ENCODE measurements at places on chromosomes 7 and 10.

DNA sequence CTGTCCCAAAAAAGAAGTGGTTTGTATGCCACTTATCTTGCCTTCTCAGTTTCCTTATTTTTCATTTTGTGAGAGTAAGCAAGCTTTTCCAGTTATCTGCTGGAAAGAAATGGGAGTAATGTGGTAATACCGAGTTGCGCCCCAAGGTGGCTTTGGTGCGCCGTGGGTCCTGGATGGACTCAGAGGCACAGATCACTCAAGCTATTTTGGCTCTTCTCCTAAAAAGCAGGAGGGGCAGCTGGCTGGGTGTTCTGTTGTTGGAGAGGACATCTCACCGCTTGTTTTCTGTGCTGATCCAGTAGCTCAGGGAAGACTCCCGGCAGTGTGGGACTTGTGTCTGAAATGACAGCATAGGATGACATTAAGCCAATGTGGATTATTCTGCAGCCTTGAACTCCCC lies 16.4 kb downstream of the PRKRIP1 start:
- no peaks in the 10 kb centered on the region for H3K27me3 ChIP-seq
- H3K27ac ChIP-seq: no peak overlapping the region
- H3K4me3 ChIP-seq: no peak overlapping the region
- DNase-seq: no peak
- H3K4me1 ChIP-seq: no peaks in the 10 kb centered on the region
- peaks cover 45% of the 10 kb centered on the region for H3K36me3 ChIP-seq

DNA sequence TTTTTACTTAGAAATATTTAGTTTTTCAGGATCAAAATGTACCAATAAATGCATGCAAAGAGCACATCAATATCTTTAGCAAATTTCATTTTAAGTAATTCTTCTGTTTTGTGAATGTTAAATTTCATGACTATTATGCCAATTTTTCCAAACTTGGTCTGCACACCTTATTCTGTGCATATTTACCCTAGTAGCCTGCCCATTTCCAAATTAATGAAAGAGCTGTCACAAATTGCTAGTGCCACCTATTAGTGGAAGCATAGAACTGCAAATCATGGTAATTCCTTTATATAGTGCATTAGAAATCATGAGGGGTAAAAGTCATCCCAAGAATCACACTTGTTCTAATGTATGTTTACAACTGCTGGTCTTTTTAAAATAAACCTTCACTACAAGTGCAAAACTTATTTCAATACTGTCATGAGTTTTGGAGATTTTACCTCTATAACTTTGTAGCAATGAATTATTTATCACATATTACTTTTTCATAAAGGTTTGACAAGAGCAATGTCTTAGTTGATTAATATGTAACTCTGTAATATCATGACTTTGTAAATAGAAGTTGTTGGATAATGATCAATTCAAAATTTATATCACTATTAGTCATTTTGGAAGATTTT lies 5.7 kb downstream of the SEMA3A start:
- H3K4me1 ChIP-seq: peaks cover 5% of the 10 kb centered on the region
- H3K36me3 ChIP-seq: no peaks in the 10 kb centered on the region
- H3K4me3 ChIP-seq: no peak overlapping the region
- no peak for DNase-seq

GRCh38 chr7:99109108-99110051 lies 34.5 kb downstream of the SMURF1 start:
- H3K4me1 ChIP-seq: peaks cover 75% of the 10 kb centered on the region
- no peaks in the 10 kb centered on the region for H3K27me3 ChIP-seq
- DNase-seq: no peak
- H3K27ac ChIP-seq: peak overlapping the region; percentile 78

- no peaks in the 10 kb centered on the region for H3K4me1 ChIP-seq
- H3K27me3 ChIP-seq: no peaks in the 10 kb centered on the region
- H3K4me3 ChIP-seq: no peak overlapping the region
- no peak overlapping the region for H3K27ac ChIP-seq
These were observed 9.4 kb upstream of the NRG3 start for GRCh38 chr10:81865581-81865980.

- H3K27me3 ChIP-seq: peaks cover 12% of the 10 kb centered on the region
- no peak overlapping the region for H3K4me3 ChIP-seq
- DNase-seq: peak; percentile 17
- H3K36me3 ChIP-seq: peaks cover 2% of the 10 kb centered on the region
These were observed 96.8 kb upstream of the PCBD1 start for GRCh38 chr10:70984986-70985722.

GRCh38 chr10:20330246-20330645 lies 514.0 kb downstream of the PLXDC2 start:
- no peak overlapping the region for H3K27ac ChIP-seq
- no peak overlapping the region for H3K4me3 ChIP-seq
- H3K27me3 ChIP-seq: no peaks in the 10 kb centered on the region
- no peak for DNase-seq
- no peaks in the 10 kb centered on the region for H3K36me3 ChIP-seq

DNA sequence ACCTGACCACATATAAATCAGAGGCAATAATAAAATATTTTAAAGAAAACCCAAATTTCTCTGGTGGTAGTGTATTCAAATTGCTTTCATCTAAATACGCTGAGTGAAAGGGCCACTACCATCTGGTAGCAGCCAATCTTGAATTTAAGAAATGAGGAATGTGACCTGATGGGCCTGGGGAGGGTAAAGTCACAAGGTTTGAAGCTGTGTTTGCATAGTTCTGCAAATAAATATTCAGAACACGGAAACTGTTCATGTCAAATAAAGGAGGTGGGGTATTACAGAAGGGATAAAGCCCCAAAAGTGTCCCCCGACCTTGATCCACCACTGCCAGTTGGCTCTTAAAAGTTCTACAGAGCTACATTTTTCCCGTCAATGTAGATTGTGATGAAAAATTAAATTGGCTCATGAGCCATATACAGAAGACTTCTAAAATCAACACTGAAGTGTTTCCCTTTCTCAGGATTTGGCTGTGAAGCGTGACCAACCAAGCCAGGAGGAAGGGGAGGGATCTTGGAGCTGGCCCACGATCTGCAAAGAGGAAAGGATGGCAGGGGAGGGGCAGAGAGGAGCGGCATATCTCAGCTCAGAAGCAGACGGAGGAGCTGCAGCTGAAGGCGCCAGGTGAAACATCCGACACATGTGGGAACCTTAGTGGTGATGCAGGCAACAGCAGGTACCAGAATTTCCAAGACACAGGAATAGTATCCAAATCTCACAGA lies 39.6 kb downstream of the MPP7 start:
- peak overlapping the region; percentile 24 for H3K4me3 ChIP-seq
- H3K27ac ChIP-seq: peak overlapping the region; percentile 70
- H3K36me3 ChIP-seq: peaks cover 1% of the 10 kb centered on the region

DNA sequence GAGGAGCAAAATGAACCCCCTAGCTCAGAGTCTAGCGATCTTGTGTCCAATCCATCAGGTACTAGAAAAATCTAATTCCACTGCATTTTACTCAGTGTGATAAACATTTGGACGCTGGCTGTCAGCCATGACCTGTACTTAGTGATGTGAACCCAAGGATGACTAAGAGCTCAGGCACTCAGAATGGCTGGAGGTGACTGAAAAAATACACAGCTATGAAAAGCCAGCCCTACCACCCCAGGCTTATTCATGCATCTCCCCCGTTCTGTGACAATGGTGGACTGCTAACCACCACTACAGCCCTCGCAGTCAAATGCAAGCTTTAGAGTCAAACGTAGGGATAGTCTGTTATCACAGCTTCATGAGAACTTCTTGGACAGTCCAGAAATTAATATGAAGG lies 14.9 kb downstream of the AFAP1L2 start:
- no peaks in the 10 kb centered on the region for H3K36me3 ChIP-seq
- no peak overlapping the region for H3K4me3 ChIP-seq
- H3K27ac ChIP-seq: peak overlapping the region; percentile 19
- peaks cover 55% of the 10 kb centered on the region for H3K4me1 ChIP-seq
- no peak for DNase-seq

- no peaks in the 10 kb centered on the region for H3K36me3 ChIP-seq
- H3K4me1 ChIP-seq: peaks cover 45% of the 10 kb centered on the region
- H3K27ac ChIP-seq: no peak overlapping the region
- no peak overlapping the region for H3K4me3 ChIP-seq
- no peaks in the 10 kb centered on the region for H3K27me3 ChIP-seq
These were observed 11.8 kb downstream of the OR9A2 start for GRCh38 chr7:143015084-143015483.

DNA sequence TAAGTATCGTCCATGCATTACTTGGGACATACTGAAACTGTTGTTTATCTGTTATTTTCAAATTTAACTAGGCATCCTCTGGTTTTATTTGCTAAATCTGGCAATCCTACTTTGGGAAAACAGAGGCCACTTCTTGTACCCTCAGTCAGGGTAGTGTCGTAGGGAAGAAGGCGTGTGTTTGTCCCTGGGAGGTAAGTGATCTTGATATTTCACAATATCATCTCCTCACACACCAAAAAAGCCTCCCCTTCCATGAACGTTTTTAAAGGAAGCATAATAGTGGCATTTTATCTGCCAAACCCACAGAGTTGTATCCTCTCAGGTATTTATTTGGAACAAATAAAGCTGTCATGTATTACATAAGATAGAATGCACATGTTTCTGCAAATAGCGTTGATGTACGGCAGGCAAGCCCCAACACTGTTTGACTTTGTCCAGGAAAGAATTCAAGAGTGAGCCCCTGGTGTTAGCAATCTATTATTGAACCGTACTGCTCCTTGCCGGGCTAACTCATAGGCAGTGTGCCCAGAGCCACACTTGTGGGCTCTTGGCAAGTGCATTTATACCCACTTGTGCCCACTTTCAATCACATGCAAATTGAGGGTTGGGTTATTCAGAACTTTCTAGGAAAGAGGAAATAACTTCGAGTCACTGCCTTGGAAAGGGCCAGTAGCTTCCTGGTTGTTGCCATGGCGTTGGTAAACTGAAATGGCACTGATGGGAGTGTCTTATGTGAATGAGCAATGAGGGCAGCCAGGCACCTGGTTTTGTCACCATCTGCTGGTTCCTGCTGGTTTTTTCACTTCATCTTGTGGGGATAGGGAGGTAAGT lies 266.0 kb downstream of the USP6NL start:
- no peaks in the 10 kb centered on the region for H3K36me3 ChIP-seq
- no peaks in the 10 kb centered on the region for H3K4me1 ChIP-seq
- H3K27me3 ChIP-seq: peaks cover 10% of the 10 kb centered on the region

DNA sequence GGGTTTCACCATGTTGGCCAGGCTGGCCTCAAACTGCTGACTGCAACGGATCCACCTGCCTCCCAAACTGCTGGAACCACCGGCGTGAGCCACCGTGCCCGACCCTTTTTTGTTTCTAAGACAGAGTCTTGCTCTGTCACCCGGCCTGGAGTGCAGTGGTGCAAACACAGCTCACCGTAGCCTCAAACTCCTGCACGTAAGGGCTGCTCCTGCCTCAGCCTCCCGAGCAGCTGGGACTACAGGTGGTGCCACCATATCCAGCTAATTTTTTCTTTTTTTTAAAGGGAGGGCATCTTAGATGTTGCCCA lies 36.4 kb downstream of the ADAP1 start:
- DNase-seq: peak; percentile 63
- H3K27ac ChIP-seq: no peak overlapping the region
- no peaks in the 10 kb centered on the region for H3K36me3 ChIP-seq
- H3K4me3 ChIP-seq: no peak overlapping the region
- no peaks in the 10 kb centered on the region for H3K27me3 ChIP-seq

- H3K36me3 ChIP-seq: no peaks in the 10 kb centered on the region
- DNase-seq: no peak
- H3K27ac ChIP-seq: no peak overlapping the region
- H3K4me3 ChIP-seq: no peak overlapping the region
These were observed 697.8 kb downstream of the GATA3 start for GRCh38 chr10:8752146-8752843.

DNA sequence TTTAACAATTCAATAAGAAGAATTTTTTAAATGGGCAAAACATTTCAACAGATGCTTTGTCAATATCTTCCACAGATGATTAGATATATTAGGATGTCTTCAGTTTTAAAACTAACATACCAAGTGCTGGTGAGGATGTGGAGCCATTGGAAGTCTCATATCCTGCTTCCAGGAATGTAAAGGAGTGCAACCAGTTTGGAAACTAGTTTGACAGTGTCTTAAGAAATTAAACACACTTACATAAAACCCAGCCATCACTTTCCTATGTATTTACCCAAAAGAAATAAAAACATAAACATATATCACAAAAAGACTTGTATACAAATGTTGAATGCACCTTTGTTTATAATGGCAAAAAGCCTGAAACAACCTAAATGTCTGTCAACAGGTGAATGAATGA lies 13.3 kb upstream of the AGK start:
- no peak for DNase-seq
- no peak overlapping the region for H3K27ac ChIP-seq
- peaks cover 5% of the 10 kb centered on the region for H3K4me1 ChIP-seq
- peaks cover 35% of the 10 kb centered on the region for H3K27me3 ChIP-seq

- no peaks in the 10 kb centered on the region for H3K36me3 ChIP-seq
- H3K4me1 ChIP-seq: peaks cover 39% of the 10 kb centered on the region
- H3K27me3 ChIP-seq: no peaks in the 10 kb centered on the region
- DNase-seq: no peak
- no peak overlapping the region for H3K4me3 ChIP-seq
- no peak overlapping the region for H3K27ac ChIP-seq
These were observed 95.8 kb downstream of the SEMA3C start for GRCh38 chr7:80823057-80823456.

DNA sequence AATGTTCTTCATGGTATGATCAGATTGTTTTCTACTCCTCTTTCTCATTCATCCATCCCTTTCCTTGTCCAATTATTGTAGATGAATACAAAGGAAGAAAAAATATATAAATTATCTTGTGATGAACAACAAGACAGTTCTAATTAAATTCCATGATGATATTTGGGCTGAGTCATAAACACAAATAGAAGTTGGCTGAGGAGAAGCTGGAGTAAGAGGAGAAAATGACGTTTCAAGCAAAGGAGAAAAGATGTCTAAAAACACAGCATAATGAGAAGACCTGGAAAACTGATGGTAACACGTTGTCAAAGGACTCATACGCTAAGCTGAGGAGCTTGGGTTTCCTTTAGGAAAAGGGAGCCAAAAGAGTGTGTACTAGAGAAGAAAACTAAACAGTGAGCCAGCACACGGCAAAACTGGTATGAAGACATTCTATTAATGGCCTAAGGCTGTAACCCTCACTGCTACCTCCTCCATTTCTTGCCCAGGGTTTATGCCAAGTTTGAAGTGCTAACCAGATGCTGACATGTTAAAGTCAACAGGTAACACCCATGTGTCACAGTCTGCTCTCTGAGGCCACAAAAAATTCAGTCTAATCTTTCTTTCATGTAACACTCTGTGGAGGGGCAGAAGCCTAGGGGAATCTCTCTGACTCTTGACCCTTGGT lies 26.1 kb downstream of the ZFAND4 start:
- no peaks in the 10 kb centered on the region for H3K27me3 ChIP-seq
- no peak overlapping the region for H3K4me3 ChIP-seq
- H3K36me3 ChIP-seq: peaks cover 7% of the 10 kb centered on the region
- H3K4me1 ChIP-seq: no peaks in the 10 kb centered on the region

Data from chondrocyte (in vitro differentiated cells).